ENCODE measurements at places on chromosomes 2 and 18. TPM values are rescaled to one million over a fixed set of nuclear protein-coding genes. Genes with fewer than 3 reads are reported as not detected.

GRCh38 chr2:1745171-1746023 lies 1.1 kb upstream of the PXDN start:
- DNase-seq = no peak

DNA sequence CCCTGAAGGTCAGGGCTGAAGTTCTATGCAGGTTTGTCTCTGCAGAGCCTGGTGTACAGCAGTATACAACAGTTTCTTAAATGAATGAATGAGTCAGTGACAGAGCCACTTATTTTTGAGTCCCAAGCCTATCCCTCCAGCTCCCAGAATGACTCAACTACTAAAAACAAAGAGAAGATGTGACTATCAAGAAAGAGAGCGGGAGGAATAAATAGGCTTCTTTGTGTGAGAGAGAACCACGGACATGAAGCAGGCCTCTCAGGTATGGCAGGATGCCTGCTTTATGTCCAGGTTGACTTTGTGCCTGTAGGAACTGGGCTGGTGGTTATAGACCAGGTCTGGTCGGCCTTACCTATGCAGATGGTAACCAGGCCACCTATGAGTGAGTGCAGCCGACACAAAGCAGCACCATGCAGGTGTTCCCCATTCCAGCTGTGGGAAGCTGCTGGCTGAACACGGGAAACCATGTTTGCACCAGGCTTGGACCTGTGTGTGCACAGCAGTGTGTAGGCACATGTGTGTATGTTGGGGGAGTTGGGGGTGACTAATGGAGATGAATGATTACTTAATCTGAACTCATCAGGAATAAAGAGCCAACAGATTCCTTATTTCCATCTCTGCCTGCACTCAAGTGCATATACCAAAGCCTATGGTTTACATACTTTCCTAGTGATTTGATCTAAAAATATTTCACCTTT lies 171.0 kb downstream of the OSR1 start:
- no peak for DNase-seq

DNA sequence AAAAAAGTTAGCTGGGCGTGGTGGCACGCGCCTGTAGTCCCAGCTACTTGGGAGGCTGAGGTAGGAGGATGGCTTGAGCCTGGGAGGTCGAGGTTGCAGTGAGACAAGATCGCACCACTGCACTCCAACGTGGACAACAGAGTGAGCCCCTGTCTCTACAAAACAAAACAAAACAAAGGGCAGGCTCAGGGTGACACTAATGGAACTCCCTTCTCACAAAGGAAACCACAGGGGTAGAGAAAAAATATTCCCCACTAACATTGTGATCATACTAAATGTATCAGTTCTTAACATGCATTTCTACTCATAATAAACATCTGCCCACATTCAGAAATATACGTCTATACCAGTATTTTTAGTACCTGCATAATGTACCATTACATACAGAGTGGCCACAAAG lies 21.1 kb downstream of the STAM2 start:
- no peak for DNase-seq

- DNase-seq = no peak
These were observed 64.0 kb downstream of the ADD2 start for GRCh38 chr2:70703900-70704549.

Gene KLHL41
- total RNA-seq = 26.1 TPM

Gene CD8B2
- total RNA-seq = not detected

Gene TPO
- not detected for total RNA-seq

Gene PPP1R1C
- total RNA-seq = not detected

Gene COBLL1
- 16.2 TPM for total RNA-seq

Gene PSMA8
- not detected for total RNA-seq

Gene ACVR2A
- 23.8 TPM for total RNA-seq

Measured in SJCRH30 (cell line).